GM20000 (cell line): ENCODE measurements at places on chromosomes 2 and 18.

DNA sequence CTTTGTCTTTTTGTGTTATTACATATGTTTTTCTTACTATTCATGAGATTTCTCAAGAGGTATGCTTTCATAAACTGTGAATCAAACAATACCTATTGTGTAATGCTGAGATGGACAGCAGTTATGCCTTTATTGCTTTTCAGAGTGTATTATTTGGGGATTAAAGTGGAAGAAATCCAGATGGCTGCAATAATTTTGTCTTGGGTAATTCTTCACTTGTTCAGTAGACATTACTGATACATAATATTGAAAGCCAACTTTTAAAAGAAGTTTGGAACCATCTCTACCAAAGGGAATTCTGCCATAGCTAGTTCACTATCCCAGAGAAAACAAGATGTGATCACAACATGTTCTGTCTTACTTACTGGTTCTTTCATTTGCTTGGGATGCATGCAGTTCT, 253.4 kb upstream of the ZSWIM2 start:
- DNase-seq: no peak

GRCh38 chr2:174124181-174124580, 124.2 kb downstream of the OLA1 start:
- no peak for DNase-seq

DNA sequence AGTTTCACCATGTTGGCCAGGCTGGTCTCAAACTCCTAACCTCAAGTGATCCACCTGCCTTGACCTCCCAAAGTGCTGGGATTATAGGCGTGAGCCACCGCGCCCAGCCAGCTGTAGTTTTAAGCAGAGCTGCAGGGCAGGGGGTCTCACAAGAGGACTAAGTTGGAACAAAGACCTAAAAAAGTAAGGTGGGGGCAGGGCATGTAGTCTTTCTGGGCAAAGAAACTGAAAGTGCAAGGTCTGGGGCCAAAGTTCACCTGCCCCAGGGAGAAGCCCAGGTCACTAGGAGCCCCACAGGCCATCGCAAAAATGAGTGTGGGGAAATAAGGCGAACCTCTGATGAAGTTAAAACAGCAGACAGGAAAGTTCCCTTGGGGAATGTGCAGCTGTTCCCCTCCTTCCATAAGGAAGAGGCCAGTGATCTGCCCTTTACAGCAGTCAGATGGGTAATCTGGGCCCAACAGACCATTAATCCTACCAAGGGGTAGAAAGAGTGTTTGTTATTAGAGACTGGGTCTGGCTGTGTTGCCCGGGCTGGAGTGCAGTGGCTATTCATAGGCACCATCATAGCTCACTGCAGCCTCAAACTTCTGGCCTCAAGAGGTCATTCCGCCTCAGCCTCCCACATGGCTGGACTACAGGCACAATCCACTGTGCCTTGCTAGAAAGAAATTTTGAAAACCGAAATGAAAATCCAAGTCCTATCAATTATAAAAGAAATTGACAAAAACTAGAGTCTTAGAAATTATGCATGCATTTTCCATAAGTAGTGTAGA, 2.8 kb downstream of the SCLY start:
- no peak for DNase-seq

GRCh38 chr18:51463483-51464136, 266.1 kb upstream of the MEX3C start:
- no peak for DNase-seq

DNA sequence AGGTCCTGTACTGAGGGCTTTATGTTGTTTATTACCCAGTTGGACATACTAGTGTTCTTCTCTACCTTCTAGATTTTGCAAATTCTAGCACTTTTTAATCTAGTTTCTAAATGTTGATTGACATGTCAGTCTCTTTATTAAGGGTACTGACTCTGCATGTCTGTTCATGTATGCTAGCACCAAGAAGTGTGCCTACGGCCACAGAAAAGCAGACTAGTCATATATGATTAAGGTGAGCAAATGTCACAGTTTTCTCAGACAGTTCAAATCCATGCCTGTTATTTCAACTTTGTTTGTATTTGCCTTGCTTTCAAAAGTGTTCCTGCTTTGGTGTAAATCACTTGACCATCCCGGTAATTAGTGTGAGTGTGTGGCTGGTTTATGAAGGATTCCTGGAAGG, 145.0 kb upstream of the DSEL start:
- DNase-seq: no peak

DNA sequence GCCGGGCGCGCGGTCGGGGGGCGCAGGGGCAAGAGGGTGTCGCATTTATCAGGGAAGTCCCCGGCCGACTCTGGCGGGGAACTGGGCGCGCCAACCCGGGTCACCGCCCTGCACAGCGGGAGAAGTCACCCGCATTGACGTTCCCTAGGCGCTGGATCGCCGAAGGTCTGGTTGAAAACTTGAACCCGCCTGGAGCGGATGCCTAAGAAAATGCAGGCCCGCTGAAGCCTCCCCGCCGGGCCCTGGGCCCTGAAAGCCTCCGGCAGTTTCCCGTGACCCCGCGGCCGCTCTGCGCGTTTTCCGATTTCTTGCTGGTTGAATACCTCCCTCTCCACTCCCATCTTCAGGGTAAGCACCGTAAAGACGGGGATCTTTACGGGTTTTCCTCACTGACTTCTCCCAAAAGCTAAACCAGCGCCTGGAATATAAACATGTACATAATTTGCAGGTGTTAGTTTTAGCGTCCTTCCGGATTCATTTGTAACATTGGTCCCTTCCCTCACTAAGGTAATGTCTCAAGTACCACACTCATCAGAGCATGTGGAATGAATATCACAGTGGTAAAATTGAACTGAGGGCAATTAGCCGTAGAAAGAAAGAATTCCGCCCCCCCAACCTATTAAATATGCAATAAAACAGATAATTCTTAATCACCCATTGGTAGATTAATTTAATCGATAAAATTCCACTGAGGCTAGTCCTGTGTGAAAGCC, 675 bp upstream of the SPIRE1 start:
- no peak for DNase-seq

DNA sequence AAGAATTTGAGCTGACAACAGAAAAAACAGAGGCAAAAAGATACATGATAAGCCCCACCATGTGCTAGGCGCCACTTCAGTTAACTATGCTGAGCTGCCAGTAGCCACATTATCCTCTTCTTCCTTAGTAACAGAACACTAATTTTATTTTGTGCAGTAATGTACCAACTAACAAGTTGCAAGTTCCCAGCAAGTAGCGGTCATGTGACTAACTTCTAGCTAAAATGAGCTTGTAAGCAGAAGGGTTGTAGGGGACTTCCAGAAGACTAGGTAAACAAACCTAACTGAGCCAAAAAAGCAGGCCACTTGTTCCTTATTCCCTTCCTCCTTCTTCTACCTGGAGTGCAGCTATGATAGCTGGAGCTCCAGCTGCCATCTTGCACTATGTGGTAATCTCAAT, 75.5 kb downstream of the DTNB start:
- no peak for DNase-seq

GRCh38 chr2:218583983-218584850, 15.6 kb downstream of the CNOT9 start:
- DNase-seq: no peak

GRCh38 chr2:152825834-152826233, 107.4 kb downstream of the ARL6IP6 start:
- no peak for DNase-seq

DNA sequence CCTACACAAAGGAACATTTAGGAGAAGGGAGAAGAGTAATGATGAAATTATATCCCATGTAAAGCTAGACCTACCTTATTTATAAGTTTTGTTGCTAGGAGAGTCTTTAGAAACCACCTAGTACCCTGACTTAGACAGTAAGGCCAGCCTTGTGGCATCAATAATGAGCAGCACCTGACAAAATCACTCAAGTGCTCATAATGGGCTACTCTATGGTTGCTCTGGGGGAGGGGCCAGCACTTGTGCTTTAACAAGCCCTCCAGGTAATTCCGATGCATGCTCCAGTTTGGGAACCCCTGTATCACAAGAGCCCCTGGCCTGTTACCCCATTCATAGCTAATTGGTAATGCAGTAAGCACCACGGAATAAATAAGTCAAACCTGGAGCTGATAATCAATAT, 102.9 kb upstream of the ALK start:
- DNase-seq: no peak

DNA sequence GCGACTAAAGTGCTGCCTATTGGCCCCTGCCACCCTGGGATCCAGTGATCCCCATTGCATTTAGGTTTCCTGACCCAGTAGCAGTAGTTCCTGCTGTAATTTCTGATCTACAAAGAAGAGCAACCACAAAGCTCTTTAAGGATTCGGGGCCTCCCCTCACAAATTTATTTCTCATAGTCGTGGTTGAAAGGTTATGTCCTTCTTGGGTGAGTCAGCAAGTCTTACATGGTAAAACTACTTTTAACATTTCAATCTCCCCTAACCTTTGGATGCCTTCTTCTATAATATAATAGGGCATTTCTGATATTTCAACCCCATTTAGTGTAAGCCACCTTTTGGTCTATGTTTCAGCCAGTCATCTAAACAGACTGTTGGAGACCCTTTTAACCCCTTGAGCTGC, 14.9 kb downstream of the PIKFYVE start:
- DNase-seq: peak; percentile 22

GRCh38 chr2:163943403-163944346, 207.9 kb upstream of the FIGN start:
- DNase-seq: no peak

DNA sequence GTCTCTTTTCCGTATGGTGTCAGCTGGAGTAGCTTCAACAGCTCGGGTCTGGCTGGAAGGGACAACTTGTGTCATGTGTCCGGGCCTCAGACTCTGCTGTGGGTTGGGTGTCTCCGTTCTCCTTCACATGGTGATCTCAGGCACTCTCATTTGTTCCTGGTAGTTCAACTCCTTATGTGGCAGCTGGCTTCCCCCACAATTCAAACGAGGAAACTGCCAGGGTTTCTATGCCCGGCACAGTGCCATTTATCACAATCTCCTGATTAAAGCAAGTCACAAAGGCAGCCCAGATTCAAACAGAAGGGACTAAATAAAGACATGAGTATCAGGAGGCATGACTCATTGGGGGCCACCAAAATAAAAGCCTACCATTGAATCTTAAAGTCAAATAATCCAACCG, 22.7 kb downstream of the MRO start:
- DNase-seq: no peak

- DNase-seq: no peak
These were observed 1343.8 kb upstream of the LRRTM1 start for GRCh38 chr2:81648370-81648769.

- no peak for DNase-seq
These were observed 43.9 kb upstream of the RFX8 start for GRCh38 chr2:101518578-101519492.

- no peak for DNase-seq
These were observed 29.6 kb downstream of the KCNF1 start for GRCh38 chr2:10941383-10941782.

DNA sequence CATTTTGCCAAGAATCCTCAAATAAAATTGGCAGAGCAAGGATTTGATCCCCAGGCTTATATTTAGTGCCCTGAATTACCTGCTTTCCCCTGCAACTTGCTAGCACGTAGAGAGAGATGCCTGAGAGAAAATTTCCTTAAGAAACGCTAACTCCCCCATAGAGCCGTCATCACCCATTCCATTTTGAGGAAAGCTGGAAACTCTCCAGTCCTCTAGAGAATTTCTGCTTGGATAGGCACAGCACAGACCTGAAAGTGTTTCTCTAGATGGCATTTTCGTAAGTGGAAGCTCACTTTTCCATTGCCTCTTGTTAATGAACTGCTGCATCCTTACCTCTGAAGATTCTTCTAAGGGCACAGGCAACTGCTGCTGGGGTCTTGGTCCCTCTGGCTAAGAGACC, 277.8 kb upstream of the SIX2 start:
- DNase-seq: no peak

DNA sequence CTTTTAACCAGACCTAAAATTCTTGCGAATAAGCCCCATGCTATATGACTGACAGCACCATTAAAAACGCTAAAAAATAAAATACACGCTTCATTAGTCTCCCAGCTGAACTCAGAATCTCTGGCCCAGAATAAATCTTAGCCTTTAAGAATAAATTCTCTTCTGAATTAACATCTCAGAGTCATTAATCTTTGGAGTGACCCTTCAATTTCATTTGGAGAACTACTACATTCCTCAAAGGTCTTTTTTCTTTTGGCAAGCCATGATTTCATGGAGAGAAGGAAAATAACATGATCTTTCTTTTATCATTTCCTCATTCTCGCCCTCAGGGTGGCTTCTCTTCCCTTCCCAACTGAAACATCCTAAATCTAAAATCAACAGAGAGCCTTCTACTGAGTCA, 259.0 kb downstream of the AFF3 start:
- no peak for DNase-seq

- DNase-seq: no peak
These were observed 905 bp downstream of the TTLL4 start for GRCh38 chr2:218711550-218711929.

GRCh38 chr2:143132355-143132754, 3.1 kb downstream of the ARHGAP15 start:
- DNase-seq: no peak
